ENCODE measurements at places on chromosomes 2 and 18.

- no peaks in the 10 kb centered on the region for H3K27me3 ChIP-seq
- no peak overlapping the region for H3K27ac ChIP-seq
- H3K4me1 ChIP-seq, result no peaks in the 10 kb centered on the region
- DNase-seq, result no peak
Measured at GRCh38 chr18:28005164-28005563, 171.8 kb downstream of the CDH2 start.

- peaks cover 6% of the 10 kb centered on the region for H3K27me3 ChIP-seq
- H3K4me1 ChIP-seq, result peaks cover 16% of the 10 kb centered on the region
- no peak overlapping the region for H3K4me3 ChIP-seq
- no peak for DNase-seq
- peaks cover 4% of the 10 kb centered on the region for H3K36me3 ChIP-seq
Measured at GRCh38 chr2:237652181-237652580, 24.8 kb downstream of the LRRFIP1 start.

DNA sequence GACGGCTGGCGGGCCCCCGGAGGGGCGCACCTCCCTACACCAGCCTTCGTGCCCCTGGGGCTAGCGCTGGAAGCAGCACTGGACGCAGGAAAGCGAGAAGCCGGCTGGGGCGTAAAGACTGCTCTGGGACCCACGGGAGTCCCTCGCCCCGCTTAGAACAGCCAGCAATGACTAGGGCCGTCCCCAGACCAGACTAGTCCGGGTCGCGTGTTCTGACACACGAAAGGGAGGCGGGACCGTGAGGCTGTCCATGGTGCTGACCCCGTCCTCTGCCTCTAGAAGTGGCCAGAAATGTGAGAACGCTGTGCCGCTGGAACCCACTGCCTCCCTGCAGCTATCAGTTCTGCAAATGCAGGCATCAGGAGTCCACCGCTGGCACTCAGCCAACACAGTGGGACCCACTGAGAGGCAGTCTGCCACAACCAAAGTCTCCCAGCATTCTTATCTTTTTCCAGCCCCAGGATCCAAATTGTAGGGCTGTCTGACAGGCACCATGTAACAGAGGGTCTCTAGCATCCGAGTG is at the start of gene UCN:
Gene UCN, minus strand, starts transcription at position 87 of the 523 bp plus-strand sequence. CDS start 550 bp downstream, outside the sequence.
- no peak for DNase-seq
- peaks cover 15% of the 10 kb centered on the region for H3K27me3 ChIP-seq
- peaks cover 9% of the 10 kb centered on the region for H3K4me1 ChIP-seq
- H3K27ac ChIP-seq, result no peak within 1 kb of the TSS
- H3K4me3 ChIP-seq, result peak within 1 kb of the TSS; percentile 26

- H3K27ac ChIP-seq, result no peak overlapping the region
- peaks cover 6% of the 10 kb centered on the region for H3K27me3 ChIP-seq
- H3K4me1 ChIP-seq, result no peaks in the 10 kb centered on the region
- H3K4me3 ChIP-seq, result no peak overlapping the region
- no peak for DNase-seq
Measured at GRCh38 chr2:152227969-152228592, 52.5 kb upstream of the STAM2 start.

- H3K36me3 ChIP-seq, result no peaks in the 10 kb centered on the region
- no peaks in the 10 kb centered on the region for H3K27me3 ChIP-seq
- H3K4me3 ChIP-seq, result no peak overlapping the region
- H3K4me1 ChIP-seq, result no peaks in the 10 kb centered on the region
- no peak overlapping the region for H3K27ac ChIP-seq
Measured at GRCh38 chr2:23178396-23178795, 206.6 kb upstream of the KLHL29 start.

GRCh38 chr2:161414042-161415033 is 1.8 kb upstream of the TBR1 start:
- H3K36me3 ChIP-seq, result peaks cover 13% of the 10 kb centered on the region
- no peak for DNase-seq
- H3K27me3 ChIP-seq, result peaks cover 50% of the 10 kb centered on the region
- no peak overlapping the region for H3K27ac ChIP-seq
- H3K4me1 ChIP-seq, result peaks cover 45% of the 10 kb centered on the region

- H3K4me1 ChIP-seq, result peaks cover 10% of the 10 kb centered on the region
- no peaks in the 10 kb centered on the region for H3K27me3 ChIP-seq
Measured at GRCh38 chr2:11286749-11287148, 57.7 kb downstream of the ROCK2 start.

DNA sequence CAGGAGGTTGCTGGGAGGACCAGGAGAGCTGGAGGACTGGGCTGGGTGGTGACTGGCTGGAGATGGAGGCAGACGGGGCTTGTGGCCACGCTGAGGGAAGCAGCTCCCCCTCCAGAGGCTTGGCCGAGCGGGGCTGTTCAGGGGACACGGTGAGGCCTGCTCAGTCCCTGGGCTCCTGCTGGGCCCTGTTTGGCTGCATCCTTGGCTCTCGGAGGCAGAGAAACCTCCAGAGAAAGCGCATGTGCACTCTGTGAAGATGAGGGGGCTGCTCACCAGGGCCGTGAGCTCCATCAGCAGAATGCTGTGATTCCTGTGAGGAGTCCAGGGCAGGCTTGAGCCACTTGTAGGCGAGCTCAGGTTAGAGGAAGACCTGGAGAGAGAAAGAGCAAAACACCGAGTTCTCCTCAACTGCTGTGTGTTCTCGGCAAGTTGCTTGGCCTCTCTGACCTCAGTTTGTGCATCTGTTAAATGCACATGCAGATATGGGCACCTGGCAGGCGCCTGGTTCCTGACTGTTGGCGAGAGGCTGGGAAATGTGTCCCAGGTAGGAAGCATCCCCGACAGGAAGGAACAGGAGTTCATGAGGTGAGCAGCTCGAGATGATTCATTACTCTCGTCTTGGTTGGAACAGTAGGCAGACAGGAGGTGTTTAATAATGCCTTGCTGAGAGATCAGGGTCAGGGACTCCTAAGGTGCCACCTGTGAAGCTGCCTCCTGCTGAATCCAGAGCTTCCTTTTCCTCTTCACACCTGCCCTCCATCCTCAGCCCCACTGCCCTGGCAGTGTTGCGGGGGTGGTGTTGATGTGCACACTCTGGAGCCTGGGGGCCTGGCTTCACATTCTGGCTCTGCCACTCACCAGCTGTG is 941 bp downstream of the ZAP70 start:
- H3K4me3 ChIP-seq, result peak overlapping the region; percentile 97
- H3K27me3 ChIP-seq, result peaks cover 2% of the 10 kb centered on the region
- H3K4me1 ChIP-seq, result peaks cover 86% of the 10 kb centered on the region
- H3K36me3 ChIP-seq, result peaks cover 49% of the 10 kb centered on the region
- peak overlapping the region; percentile 100 for H3K27ac ChIP-seq

- H3K4me3 ChIP-seq, result peak overlapping the region; percentile 24
- H3K36me3 ChIP-seq, result no peaks in the 10 kb centered on the region
- H3K27ac ChIP-seq, result peak overlapping the region; percentile 85
- H3K4me1 ChIP-seq, result peaks cover 29% of the 10 kb centered on the region
- peak; percentile 23 for DNase-seq
Measured at GRCh38 chr2:112915300-112916144, 4.6 kb downstream of the IL37 start.

DNA sequence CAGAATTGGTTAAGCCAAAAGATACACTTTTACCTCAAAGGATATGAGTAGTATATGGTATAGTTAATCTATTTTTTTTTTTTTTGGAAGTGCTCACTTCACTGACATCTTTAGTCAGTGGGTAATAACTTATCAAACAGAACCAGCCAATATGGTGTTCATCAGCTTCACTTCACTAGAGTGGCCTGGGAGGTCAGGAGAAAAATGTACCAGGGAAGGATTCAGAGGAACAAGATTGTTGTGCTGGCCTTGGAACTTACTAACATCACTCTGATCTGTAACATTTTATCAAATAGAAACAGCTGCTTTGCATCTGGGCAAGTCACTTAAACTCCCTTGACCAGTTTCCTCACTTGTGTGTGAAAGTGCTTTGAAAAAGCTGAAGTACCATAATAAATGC is 962.7 kb downstream of the BCL11A start:
- H3K4me3 ChIP-seq, result no peak overlapping the region
- H3K36me3 ChIP-seq, result no peaks in the 10 kb centered on the region
- H3K4me1 ChIP-seq, result peaks cover 8% of the 10 kb centered on the region

DNA sequence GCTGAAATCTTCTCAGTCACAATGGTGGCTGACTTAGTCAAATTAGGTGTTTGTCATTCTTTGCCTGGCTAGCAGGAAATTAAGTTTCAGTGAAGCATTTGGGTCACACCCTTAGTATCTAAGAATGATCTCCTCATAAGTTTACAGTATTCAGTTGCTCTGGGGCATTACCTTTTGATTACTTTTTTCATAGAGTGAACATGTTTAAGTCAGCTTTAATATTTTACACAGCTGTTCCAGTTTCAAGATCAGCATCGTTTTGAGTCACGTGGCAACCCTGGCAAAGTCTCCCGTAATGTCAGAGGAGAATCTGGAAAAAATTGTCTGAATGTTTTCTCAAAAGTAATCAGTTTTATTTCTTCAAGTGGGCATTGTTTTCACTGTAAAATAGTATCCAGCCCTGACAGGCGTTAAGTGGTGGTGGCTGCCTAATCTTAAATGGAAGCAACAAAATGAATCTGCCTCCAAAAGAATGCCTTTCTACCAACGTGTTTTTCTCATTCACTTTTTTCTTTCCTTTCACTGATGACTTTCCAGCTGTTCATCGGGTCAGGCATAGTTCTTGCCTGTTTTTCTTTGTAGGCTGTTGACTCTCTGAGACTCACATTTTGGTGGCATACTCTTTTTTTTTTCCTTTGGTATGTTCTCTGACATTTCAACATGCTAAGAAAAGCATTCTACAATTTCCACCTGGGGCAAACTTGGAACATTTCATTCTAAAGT is 319.6 kb upstream of the TCF4 start:
- H3K27ac ChIP-seq, result no peak overlapping the region
- no peaks in the 10 kb centered on the region for H3K36me3 ChIP-seq
- no peaks in the 10 kb centered on the region for H3K27me3 ChIP-seq
- peaks cover 5% of the 10 kb centered on the region for H3K4me1 ChIP-seq

DNA sequence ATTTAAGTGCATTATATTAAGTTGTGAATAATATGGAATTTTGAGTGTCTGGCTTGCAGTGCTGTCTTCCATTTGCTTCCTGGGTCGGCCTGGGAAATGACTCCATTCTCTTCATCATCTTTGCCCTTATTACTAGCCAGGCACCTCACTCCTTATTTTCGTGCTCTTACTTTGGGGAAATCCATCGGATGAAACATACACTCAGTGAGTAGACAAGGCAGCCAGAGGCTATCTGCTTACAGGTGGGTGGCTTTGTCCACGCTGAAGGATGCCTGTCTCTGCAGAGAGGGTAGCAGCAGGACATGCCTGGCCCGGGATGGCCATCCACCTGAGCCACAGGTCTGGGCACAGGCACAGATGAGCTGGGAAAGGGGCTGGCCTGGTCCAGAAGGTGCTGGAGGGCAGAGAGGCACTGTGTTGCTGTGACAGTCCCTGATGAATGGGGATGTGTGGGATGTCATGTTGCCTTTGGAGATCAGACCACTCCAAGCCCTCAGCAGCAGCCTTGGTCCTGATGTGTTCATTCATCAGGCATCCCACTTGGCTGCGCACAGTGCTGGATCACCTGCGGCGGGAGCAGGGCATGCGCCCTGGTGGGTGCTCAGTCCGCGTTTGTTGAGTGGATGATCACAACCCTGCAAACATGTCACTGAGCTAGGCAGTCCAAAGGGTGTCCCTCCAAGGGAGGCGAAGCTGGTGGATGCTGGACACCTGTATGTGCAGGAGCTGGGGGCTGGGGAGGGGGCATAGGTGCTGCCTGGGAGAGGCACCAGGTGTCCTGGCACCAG is 236.0 kb downstream of the LDLRAD4 start:
- no peak overlapping the region for H3K4me3 ChIP-seq
- peaks cover 4% of the 10 kb centered on the region for H3K36me3 ChIP-seq
- peak overlapping the region; percentile 25 for H3K27ac ChIP-seq

GRCh38 chr2:235129850-235130249 is 178.0 kb downstream of the SH3BP4 start:
- peaks cover 31% of the 10 kb centered on the region for H3K27me3 ChIP-seq
- no peak overlapping the region for H3K27ac ChIP-seq
- no peaks in the 10 kb centered on the region for H3K4me1 ChIP-seq
- H3K4me3 ChIP-seq, result no peak overlapping the region
- H3K36me3 ChIP-seq, result no peaks in the 10 kb centered on the region

DNA sequence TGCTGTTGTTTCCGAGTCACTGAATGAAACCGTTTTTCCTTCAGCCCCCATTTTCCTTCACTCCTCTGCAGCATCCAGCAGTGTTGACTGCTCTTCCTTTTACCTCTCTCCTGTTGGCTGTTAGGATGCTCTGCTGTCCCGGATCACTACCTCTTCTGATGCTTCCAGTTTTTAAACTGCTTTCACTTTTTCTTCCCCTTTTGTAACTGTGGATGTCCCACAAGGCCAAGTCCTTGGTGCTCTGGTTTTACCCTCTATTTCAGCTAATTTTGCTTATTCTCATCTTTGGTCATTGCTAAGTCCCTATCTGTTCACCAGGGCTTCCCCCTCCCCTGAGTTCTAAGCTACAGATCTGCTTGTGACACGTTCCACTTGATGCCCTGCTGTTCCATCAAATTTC is 39.4 kb upstream of the MAP4K3 start:
- no peaks in the 10 kb centered on the region for H3K27me3 ChIP-seq
- H3K36me3 ChIP-seq, result peaks cover 19% of the 10 kb centered on the region
- no peak overlapping the region for H3K4me3 ChIP-seq
- H3K4me1 ChIP-seq, result peaks cover 13% of the 10 kb centered on the region
- DNase-seq, result no peak

DNA sequence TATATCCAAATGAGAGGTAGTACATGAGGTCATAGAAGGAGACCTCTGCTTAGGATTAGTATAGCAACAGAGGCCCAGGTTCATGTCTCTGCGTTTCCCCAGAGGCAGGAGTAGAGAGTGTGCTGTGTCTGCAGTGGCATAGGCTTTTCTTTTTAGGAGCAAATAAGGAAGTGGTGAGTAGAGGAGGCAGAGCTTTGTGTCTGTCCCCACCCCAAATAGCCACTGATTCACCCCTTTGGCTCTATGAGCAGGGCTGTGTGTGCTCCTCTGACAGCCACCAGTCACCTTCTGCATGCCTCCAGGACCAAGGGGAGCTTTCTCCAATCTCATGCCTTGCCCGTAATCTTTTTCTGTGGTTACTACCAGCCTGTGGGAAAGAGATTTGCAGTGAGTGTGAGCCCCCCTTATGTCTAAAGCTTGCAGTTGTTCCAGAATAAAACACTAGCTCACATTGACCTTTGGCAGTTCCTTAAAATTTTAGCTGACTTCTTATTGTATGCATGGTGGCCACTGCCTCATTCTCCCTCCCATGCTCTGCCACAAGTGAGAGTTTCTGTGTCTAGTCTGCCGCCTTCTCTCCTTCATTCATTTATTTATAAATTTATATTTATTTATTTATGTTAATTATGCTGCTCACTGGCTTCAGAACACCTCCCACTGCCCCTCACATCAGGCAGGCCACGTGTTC is 23.5 kb upstream of the ELAC1 start:
- no peak for DNase-seq
- H3K4me1 ChIP-seq, result peaks cover 1% of the 10 kb centered on the region
- no peak overlapping the region for H3K27ac ChIP-seq

- H3K4me1 ChIP-seq, result peaks cover 4% of the 10 kb centered on the region
- H3K36me3 ChIP-seq, result no peaks in the 10 kb centered on the region
- no peaks in the 10 kb centered on the region for H3K27me3 ChIP-seq
- no peak overlapping the region for H3K27ac ChIP-seq
- H3K4me3 ChIP-seq, result no peak overlapping the region
Measured at GRCh38 chr2:217802876-217803652, 199.7 kb downstream of the TNS1 start.

Data from activated naive CD8-positive, alpha-beta T cell treated with anti-CD3 and anti-CD28 coated beads, Interleukin-2, amount 50 U/mL, for 24 hours (primary cell).